ENCODE measurements at places on chromosomes 11 and 22.

DNA sequence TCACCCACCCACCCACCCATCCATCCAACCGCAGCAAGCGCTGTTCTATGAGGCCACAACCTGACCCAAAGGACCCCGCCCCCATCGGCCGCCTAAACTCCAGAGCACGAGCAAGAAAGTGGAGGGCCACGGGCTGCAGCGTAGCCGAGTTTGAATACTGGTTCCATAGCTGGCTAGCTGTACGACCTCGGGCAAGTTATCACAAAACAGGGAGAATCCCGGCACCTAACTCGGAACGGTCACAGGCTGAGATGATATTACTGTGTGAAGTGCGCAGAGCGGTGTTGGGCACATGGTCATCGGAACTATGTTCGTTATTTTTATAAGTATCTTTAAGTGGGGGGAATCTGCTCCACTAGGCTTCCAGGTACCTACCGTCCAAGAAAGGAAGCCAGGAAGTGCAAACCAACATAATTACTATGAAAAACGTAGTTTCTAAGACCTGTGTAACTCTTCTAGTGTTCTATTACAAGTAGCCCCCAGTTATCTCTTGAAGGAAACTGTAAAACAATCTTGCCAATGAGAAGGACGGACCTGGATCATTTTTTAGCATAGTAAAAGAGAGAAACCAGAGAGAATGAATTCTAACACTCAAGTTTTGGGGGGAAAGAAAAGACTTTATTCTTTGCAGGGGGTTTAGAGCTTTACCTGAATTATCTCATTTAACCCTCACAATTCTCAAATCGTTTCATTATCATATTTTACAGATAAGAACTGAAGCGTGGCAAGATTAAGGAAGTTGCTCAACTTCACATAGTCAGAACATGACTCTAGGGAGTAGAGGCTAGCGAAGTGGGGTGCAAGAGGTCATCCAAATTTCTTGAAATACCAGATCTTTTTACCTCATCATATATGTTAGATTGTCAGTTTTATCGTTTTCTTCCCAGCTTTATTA, 663 bp upstream of the BUD13 start:
- DNase-seq, result no peak

- DNase-seq, result no peak
Observed at GRCh38 chr11:89521294-89521693, 30.1 kb upstream of the NOX4 start.

DNA sequence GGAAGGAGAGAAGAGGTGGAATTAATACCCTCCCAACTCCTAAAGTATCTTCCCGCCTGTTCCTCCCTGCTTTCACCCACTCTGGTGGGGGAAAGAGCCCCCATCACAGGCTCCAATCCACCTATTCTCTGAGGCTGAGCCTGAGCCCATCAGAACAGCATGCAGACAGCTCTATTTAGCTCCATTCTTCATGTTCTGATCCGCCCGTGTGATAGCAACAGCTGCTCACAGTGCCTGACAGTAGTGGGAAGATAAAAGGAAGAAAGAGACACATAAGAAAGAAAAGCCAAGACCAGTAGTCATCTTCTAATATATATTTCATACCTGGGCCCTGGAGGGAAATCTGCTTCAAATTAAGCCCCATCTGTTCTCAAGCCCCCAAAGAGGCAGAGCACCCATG, 80.3 kb upstream of the AKIP1 start:
- no peak for DNase-seq

GRCh38 chr11:18768472-18768901, 23.1 kb downstream of the PTPN5 start:
- no peak for DNase-seq

DNA sequence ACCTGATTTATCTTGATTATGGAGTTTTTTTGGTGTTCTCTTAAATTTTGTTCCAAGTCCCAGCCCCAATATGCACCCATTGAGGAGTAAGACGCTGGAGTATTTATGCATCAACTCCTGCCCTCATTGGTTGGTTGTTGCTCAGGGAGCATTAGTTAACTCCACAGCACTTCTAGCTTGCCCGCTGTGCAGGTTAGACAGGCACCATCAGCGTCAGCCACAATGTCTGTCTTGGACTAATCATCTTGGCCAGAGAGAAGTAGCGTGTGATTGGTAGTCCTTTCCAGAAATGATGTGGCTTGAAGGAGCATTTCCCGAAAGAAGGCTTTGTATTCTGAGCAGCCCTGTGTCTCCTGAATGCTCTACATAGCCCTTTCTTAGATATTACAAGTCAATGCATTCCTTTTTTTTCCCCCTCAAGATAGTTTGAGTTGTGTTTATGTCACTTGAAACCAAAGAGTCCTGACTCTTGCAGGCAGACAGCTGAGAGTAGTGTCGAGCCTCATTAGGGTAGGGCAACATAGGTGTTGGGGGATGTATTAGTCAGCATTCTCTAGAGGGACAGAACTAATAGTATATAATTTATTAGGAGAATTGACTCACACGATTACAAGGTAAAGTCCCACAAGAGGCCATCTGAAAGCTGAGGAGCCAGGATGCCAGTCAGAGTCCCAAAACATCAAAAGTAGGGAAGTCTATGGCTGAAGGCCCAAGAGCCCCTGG, 94.6 kb upstream of the RCN1 start:
- no peak for DNase-seq

- DNase-seq, result no peak
Observed at GRCh38 chr11:85875505-85875904, 20.3 kb downstream of the CCDC83 start.

DNA sequence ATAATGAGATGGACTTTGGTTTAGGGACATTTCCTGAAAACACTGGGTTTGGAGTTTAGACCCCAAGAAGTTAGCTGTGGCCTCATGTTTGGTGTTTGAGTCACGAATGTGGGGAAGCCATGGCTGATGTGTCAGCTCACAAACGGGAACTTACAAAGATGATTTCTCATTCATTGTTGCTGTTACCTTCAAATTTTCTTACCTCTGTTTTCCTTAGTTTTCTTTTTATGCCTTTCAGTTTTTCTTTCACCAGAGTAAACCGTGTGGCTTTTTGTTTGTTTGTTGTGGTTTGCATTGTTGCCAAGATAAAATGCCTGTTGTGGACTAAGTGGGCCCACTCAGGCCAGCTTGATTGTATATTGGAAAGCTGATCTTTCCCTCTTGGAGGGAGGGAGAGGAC, 89.1 kb downstream of the SWAP70 start:
- DNase-seq, result no peak

GRCh38 chr11:37320921-37321320, 722.9 kb upstream of the RAG2 start:
- DNase-seq, result no peak

Data from fibroblast of the conjunctiva (primary cell).